ENCODE measurements at places on chromosomes 6 and 20.

DNA sequence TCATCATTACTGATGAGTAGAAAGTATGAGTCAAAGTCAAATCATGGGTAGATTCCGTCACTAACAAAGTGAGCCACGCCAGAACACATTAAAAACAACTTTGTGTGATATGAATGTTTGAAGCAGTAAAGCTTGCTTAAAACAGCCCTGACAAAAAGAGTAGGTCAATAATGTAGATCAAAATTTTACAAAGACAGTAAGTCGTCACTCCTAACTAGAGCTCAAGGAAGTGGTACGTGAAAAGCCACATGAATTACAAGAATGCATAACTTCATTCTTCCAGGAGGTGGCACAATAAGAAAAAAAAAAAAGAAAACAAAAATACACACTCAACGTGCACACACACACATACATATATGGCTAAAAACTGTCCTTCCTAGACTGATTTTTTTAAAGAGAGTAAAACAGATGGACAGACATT is 69.9 kb downstream of the HACE1 start:
- no peak for DNase-seq

- DNase-seq: peak; percentile 71
Measured at GRCh38 chr20:32497589-32498224, 87.4 kb downstream of the NOL4L start.

DNA sequence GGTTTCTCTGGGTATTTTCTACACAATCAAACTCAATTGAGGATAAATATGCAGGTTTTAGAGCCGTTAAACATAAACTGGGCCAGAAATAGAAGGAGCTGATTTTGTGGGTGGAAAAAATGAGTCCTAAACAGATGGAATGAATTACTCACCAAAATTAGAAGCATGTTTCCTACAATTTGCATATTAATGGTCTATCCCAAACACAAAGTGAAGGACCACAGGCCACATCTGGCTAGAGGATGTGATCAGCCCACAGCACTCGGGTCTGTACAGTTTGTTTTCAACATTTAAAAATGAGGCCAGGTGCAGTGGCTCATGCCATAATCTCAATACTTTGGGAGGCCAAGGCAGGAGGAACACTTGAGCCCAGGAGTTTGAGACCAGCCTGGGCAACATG is 296.3 kb downstream of the PREX1 start:
- no peak for DNase-seq

DNA sequence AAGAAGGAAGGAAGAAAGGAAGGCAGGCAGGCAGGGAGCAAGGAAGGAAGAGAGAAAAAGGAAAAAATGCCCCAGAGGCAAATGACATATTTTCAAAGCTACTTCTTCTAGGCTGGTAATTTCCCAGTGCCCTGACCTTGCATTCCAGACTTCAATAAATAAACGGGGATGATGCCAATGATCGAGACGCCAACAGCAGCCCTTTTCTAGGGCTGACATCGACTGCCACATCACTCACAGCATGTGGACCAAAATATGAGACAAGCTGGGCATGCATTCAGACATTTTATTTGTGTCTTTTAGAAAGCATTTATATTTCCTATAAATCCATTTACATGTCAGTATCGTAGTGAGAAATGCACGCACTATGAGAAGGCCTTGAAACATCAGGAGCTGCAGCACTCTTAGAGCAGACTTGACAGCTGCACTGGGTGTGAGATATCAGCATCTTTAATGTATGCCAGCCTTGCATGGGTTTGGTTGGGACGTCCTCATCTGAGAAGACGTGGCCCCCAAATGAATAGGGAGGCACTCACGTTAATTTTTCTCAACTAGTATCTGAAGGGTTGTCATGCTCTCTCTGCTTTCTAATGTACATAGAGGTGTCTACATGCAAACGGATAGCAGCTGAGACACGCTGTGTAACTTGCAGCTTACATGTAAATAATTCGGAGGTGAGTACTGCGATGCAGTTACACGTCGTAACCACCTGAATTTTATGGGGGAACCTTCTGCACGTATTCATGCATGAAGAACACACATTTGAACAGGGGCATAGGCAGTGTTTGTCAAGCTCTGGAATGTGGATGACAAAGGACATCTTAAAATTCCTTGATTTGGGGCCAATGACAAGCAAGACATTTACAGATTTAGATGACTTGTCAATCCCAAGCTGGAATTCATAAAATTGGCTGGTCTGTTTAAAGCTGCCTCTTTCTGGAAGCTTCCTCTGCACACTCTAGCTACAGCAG is 149.1 kb upstream of the AGPAT4 start:
- no peak for DNase-seq

DNA sequence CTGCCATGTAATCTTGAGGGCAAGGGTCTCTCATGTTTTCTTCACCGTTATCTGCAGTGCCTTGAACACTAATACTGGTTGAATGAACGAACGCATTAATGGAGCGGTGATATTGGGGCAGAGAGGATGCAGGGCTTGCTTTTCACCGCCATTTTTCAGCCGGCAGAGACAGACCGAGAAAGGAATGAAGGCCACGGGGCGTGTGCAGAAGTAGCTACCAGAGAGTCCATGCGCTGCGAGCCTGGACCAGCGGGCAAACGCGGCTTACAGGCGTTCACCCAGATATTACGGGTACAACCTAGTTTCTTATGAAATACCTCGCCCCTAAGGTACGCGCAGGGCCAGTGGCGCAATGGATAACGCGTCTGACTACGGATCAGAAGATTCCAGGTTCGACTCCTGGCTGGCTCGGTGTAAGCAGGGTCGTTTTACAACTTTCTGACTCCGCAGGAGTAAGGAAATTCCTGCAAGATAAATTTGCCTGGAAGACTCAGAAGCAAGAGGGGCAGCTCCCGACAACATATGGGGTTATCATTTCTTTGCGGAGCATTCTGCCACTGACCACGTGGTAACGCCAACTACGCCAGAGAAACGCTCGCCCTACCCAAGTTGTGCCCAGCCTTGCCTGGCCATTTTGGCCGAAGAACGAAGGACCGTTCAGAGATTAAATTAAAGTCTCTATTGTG is 863 bp upstream of the HMGN4 start:
- peak; percentile 92 for DNase-seq

GRCh38 chr20:12729326-12729725 is 279.4 kb upstream of the SPTLC3 start:
- no peak for DNase-seq

DNA sequence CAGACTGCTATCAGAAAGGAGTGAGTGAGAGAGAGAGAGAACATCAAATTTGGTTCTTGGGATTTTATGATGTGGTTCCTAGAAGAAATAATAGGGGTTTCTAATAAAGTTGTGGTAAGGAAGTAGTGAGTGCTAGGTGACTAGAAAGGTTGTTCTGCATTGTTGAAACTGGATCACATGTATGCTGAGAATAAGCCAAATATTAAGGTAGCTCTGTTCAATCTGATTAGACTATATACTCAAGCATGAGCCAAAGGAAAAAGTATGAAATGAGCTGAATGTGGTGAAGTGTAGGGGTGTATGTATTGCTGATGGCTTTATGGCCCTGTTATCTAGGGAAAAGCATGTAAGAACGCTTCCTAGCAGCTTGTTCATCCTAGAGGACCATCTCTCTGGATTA is 63.0 kb upstream of the IMPG1 start:
- no peak for DNase-seq

- DNase-seq: no peak
Measured at GRCh38 chr20:59125836-59126235, 37.8 kb upstream of the ZNF831 start.

GRCh38 chr20:41027872-41028358 is 707 bp upstream of the TOP1 start:
- no peak for DNase-seq

DNA sequence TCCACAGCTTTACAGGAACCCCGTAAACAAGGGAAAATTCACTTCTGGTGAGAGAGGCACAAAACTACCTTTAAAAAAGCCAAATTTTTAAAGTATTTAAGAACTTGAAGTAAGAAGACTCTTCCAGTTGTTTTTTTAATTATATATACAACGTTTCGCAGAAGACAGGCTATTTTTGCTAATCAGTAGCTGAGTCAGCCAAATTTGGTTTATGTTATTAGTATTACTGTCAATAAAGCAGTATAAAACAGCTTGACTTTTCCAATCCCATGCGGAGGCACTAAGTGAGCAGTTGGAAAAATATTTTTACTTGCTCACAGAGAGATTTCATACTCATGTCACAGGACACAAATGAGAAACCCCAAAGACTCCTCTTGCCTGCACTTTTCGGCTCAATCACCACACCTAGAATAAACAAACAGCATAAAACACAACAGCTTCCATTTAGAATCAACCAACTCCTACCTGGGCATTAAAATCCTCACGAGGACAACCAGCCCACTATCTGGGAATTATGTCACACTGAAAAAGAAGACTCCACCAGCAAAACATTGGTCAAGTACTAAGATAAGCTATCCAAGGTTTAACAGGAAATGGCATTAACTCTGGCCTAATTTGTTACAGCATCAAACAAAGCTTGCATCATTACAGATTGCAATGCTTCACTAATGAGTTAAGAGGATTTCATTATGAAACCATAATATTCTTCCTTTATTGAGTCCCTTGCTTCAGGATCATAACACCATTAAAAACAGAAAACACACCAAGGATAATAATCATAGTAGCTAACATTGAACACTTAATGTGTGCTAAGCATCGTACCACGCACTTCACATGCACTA is 26.3 kb downstream of the ELOVL5 start:
- DNase-seq: no peak

DNA sequence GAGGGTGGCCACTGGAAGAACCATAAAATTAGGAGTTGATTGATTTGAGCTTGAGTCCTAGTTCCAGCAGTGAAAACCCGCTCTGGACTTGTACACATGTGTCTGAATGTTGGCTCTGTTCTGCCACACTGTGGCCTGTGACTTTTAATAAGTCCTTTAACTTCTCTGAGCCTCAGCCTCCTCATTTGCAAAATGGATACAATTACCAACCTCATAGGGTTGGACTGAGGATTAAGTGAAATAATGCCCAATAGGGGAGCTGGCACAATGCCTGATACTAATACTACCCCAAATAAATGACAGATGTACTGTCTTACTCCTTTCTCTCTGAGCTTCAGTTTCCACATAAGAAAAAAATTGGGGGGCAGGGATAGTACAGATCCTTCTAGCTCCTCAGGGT is 92.6 kb upstream of the RIPOR2 start:
- DNase-seq: no peak
